ENCODE measurements at places on chromosomes 4 and X.

DNA sequence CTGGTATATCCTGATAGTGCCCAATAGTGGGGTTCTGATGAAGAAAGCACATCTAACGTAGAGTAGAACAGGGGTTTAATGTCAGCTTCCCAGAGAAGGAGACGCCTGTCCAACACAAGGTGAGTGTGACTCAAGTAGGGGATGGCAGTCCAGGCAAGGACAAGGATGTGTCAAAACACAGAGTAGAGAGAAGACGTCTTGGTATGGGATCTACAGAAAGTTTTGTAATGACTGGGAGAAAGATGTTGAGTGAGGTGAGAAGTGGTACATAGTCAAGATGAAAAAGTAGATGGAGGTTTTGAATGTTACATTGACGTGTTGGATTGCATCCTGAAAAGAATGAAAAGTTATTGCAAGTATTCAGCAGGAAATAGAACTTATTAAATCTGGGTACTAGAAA is 124.4 kb downstream of the TMA16 start:
- no peak for DNase-seq
- H3K36me3 ChIP-seq: no peaks in the 10 kb centered on the region
- no peak overlapping the region for H3K4me3 ChIP-seq
- no peaks in the 10 kb centered on the region for H3K4me1 ChIP-seq
- no peak overlapping the region for H3K27ac ChIP-seq

DNA sequence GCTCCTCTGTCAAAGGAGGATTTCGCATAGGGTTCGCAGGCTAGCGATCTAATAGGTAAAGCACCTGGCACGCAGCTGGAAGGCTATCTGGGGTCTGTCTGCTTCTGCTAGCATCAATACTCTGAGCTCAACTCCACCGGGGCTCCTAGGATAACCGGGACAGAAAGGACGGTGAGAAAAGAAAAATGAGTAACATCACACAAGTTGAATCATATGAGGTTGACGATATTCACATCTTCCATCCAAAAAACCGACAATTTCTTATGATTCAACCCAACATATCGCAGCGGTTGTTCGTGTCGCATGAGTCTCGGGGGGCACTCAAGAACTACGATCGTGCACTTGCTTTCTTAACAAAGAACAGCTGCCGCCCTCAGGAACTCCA is 1.8 kb downstream of the PROM1 start:
- no peaks in the 10 kb centered on the region for H3K4me1 ChIP-seq
- no peak overlapping the region for H3K27ac ChIP-seq
- no peak for DNase-seq

GRCh38 chr4:116618638-116619037 is 466.7 kb downstream of the TRAM1L1 start:
- H3K27ac ChIP-seq: no peak overlapping the region
- no peaks in the 10 kb centered on the region for H3K27me3 ChIP-seq
- no peaks in the 10 kb centered on the region for H3K4me1 ChIP-seq
- no peaks in the 10 kb centered on the region for H3K36me3 ChIP-seq

DNA sequence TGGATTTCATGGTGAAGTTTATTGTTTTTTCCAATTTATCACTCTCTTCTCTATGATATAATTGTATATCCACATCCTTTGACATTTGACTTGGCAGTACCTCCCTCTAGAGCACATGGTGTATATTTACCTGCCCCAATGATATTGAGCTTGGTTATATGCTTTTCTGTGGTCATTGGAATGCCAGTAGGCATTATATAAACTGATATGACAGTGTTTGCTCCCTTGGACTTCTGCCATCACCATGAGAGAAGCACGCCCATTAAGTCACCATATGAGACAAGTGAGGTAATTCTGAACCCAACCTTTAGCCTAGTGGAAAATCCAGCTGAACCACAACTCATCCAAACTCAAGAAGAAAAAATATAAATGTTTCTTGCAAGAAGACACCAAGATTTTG is 2761.5 kb downstream of the ARAP2 start:
- H3K36me3 ChIP-seq: no peaks in the 10 kb centered on the region
- H3K27ac ChIP-seq: no peak overlapping the region
- DNase-seq: no peak
- no peaks in the 10 kb centered on the region for H3K27me3 ChIP-seq
- H3K4me3 ChIP-seq: no peak overlapping the region
- H3K4me1 ChIP-seq: no peaks in the 10 kb centered on the region

DNA sequence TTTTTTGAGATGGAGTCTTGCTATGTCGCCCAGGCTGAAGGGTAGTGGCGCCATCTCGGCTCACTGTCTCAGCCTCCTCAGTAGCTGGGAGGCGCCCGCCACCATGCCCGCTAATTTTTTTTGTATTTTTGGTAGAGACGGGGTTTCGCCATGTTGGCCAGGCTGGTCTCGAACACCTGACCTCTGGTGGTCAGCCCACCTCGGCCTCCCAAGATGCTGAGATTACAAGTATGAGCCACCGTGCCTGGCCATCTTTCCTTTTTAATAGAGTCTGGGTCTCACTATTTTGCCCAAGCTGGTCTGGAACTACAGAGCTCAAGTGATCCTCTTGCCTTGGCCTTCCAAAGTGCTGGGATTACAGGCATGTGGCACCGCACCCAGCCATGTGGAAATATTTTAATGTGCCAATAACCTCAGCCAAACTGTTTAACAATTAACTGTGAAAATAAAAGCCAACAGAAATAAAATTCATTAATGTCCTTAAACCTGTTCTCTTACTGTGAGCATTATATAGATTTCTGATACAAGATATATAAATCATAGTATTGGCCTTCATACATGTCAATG is 16.3 kb downstream of the PDS5A start:
- H3K4me1 ChIP-seq: no peaks in the 10 kb centered on the region
- H3K4me3 ChIP-seq: no peak overlapping the region
- H3K27ac ChIP-seq: no peak overlapping the region
- H3K27me3 ChIP-seq: no peaks in the 10 kb centered on the region
- DNase-seq: no peak
- peaks cover 19% of the 10 kb centered on the region for H3K36me3 ChIP-seq

GRCh38 chr4:15262396-15262795 is 165.4 kb upstream of the C1QTNF7 start:
- H3K4me1 ChIP-seq: peaks cover 6% of the 10 kb centered on the region
- no peaks in the 10 kb centered on the region for H3K27me3 ChIP-seq
- DNase-seq: no peak

Measured in RWPE2 (cell line).